ENCODE measurements at places on chromosomes 3 and 15. TPM values are rescaled to one million over a fixed set of nuclear protein-coding genes. Genes with fewer than 3 reads are reported as not detected.

GRCh38 chr3:170809975-170810357 lies 60.0 kb downstream of the RPL22L1 start:
- DNase-seq, result no peak

GRCh38 chr3:72559385-72559784 lies 288.9 kb downstream of the SHQ1 start:
- no peak for DNase-seq

DNA sequence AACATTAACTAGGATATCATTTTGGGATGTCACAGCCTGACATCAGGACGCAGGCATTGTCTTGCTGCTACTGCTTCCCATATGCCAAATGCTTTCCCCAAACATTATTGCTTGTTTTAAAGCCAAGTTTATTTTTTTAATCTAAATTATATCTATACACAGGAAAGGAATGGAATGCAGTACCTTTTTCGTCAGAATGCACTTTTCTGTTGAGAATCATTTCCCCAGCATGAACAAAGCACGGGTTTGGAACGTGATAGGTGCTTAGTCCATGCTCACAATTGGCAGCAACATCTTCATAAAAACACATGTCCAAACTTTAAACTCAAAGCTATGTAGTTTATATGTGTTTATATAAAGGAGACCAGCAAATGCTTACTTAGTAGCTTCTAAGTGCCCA lies 26.1 kb downstream of the PXK start:
- no peak for DNase-seq

- no peak for DNase-seq
Observed at GRCh38 chr3:12782172-12782815, 14.2 kb upstream of the CAND2 start.

DNA sequence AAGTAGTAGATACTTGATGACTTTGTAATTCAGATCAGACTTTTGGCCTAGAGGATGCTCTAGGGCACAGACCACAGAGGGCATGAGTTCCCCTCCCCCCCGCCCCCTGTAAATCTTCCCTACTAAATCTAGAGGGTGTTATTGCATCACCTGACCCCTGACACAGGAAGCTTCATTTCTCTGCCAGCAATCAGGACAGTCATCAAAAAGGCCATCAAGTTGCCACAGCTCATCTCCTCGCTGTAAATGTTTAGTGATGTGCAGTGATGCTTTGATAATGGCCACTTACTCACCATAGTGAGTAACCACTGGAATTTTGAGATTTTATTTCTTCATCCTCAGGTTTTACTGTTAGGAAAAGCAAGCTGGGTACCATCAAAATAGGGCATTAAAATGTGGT lies 289.2 kb upstream of the CHRM5 start:
- DNase-seq, result peak; percentile 35

DNA sequence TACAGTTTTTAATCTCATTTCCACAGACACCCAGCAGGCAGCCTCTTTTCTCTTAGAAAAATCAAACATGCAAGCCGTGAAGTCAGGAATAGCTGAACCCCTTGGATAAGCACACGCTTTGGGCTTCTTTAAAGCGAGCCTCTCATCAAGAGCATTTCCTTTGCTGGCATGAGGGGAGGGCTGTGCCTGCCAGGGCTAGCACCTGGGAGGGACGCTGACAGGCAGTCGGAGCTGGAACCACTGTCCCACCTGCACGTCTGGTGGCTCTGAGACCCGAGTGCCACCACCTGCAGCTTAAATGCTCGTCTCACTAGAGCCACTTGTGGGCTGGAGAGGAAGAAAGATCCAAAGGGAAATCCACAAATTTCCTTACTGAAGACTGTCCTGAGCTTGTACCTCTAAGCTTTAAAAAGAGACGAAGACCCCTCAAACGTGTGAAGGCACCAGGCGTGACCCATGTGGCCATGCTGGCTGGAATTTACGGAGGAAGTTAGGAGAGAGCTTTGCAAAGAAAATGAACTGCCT lies 9.4 kb downstream of the MAP6D1 start:
- no peak for DNase-seq

GRCh38 chr15:89806559-89807550 lies 7.8 kb downstream of the ANPEP start:
- DNase-seq, result no peak

DNA sequence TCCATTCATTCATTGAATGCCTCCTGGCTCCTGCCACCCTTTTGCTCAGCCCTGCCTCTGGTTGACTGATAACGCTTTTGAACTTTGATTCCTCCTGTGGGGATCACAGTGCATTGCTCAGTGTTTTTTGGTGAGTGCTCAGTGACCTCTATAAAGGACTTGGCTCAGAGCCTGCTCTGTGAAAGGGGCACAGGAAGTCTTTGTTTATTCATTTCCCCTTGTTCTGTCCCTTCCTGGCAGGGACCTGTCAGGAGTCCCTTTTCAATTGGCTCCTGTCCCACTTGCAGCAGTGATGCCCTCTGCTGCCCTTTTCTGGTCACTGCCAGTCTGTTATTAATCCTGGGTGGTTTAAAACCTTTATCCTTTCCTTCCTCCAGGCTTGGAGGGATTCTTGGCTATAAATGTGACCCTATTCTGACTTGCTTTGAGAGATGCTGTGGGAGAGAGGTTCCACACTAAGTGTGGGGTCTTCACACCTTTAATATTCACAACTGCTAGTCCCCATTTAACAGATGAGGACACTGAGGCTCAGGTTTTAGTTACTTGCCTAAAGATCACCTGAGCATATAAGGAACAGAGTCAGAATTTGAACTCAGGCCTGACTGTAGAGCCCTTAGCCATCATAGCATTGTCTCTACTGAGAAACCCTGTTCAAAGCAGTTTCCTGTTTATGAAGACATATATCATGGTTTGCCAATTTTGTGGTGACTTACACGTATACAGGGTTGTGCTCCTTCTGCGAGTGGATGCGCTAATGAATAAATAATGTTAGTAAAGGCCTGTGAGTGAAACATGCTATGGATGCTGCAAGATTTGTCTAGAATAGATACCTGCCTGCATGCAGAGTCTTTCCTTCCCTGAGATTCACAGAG lies 23.2 kb upstream of the TATDN2 start:
- no peak for DNase-seq

- DNase-seq, result no peak
Observed at GRCh38 chr15:36682101-36682500, 102.7 kb downstream of the CDIN1 start.

GRCh38 chr15:95013381-95013780 lies 782.0 kb downstream of the MCTP2 start:
- no peak for DNase-seq

GRCh38 chr15:66165856-66166255 lies 87.7 kb downstream of the MEGF11 start:
- DNase-seq, result no peak

DNA sequence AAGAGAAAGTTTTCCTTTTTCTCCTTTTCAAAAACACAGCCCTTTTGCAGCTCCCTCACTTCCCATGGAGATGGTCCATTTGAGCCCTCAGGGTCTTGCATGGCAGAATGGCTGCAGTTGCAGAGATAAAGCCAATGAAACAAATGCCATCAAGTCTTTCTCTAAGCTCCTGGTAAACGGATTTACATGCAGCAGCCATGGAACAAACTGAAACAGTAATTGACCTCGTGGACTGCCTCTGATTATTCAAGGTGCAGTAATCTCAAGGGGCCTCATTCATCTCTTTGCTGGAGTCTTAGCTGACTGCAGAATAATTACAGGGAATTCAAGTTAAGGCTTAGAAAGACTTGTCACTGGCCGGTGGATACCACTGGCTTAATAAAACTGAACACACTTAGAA lies 125.1 kb downstream of the SQOR start:
- no peak for DNase-seq

DNA sequence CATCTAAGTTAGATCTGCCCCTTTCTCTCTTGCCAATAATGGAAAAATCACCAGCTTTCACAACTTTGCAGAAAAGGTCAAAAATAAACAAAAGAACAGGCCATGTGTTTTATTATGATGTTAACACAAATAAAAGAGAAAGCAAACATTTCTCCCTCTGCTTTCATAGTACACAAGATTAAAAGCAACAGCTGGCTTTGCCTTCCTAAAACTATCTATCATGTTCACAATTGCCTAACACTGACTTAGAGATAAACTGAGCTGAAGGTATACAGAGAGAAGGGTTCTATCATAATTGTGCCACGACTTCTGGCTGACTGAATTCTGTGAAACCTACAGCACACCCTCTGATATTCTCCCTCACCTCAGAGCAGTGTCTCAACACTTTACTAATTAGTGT lies 29.4 kb downstream of the AADAC start:
- no peak for DNase-seq

DNA sequence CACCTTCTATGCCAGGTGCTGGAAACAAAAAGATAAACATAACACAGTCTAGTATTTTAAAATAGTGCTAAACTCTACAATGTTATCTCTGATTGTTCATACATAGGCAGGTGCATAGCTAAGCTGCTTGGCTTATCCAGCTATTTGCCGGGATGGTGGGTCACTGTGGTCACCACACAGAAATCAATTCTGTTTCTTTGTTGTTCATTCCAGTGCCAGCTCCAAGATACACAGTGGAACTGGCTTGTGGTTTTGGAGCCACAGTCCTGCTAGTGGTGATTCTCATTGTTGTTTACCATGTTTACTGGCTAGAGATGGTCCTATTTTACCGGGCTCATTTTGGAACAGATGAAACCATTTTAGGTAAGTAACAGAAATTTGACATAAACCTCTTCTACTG lies 130.2 kb downstream of the IL1RAP start:
- DNase-seq, result no peak

DNA sequence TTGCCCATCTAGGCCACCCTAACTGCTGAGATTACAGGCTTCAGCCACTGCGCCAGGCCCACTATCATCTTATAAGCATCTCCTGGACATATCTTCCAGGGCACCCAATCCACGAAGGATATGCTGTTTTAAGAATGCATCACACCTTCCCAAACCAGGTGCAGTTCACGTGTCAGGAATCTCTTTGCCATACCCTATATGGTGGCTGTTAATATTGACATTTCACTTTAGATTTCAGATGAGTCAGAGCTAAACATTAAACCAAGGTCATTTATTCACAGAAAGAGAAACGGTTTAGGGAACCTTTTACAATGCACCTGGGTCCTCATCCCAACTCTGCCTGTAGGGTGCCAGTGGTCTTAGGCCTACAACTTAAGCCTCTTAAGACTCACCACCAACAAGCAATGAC lies 85.7 kb downstream of the TBL1XR1 start:
- no peak for DNase-seq

- DNase-seq, result no peak
Observed at GRCh38 chr3:71581457-71582035, 2.0 kb downstream of the FOXP1 start.

DNA sequence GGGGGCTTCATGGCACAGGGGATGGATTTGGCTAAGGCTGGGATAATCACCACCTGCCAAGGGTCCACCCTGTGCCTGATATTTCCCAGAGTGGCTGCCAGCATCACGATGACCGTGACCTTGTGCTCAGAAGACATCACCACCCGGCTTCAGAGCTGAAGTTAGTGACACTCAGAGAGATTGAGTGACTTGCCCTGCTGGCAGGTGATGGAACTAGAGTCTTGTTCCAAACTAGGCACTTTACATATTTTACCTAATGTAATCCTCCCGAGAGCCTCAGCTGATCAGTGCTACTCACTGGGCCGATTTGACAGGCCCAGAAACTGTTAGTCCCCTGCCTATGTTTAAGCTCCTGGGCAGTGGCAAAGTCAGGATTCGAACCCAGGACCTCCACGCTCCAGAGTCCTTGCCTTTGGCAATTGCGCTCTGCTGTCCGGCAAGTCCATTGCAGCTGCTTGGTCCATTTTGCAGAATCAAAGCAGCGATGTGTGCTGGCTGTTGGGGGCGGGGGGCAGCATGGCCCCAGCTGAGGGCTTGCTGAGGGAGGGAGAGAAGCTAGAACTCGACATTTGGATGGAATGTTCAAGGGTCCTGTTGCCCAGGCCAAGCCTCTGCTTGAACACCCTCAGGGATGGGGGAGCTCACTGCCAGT lies 74.8 kb upstream of the GATA2 start:
- DNase-seq, result no peak

DNA sequence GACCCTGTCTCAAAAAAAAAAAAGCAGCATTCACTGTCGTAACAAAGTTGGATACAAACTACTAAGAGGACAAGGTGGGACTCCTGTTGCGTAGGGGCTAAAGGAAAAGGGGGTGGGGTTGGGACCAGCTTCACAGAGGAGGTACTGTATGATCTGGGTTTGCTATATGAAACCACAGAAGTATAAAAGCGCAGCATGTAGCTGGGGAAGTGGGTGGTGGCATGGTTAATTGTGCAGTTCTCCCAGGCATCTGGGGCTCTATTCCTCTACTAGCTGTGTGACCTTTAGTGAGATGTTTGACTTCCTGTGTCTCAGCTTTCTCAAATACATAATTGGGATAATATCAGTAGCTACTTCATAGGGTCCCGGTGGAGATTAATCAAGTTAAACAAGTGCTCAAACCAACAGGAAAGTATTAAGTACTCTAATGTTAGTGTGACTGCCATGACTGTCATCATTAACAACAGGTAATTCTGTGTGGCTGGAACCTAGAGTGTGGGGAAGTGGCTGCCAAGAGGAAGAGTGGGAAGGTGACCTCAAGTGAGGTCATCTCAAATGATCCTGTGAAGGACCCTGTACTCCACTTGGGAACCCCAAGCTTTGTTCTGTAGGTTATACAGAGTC lies 11.5 kb downstream of the PARP16 start:
- no peak for DNase-seq

DNA sequence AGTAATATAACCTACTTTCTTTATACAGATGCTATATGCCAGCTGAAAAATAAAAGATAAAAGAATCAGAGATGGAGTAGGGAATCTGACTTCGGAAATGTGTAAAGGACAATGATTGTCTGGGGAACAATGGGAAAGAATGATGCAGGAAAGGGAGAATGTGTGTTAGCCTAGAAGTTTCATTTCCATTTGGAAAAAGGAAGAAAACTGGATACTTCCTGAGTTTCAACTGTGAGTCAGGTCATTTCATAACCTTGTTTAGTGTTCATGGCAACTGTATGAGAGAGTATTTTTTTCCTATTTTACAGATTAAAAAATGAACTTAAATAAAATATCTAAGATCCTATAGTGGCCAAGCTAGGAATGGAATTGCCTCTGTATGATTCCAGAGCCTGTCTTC lies 261.3 kb upstream of the NECTIN3 start:
- DNase-seq, result no peak

The ZBTB47 gene
- 14.9 TPM for polyA plus RNA-seq

The CCK gene
- 0.37 TPM for polyA plus RNA-seq

The PIGX gene
- 26.9 TPM for polyA plus RNA-seq

The BFSP2 gene
- polyA plus RNA-seq, result 0.32 TPM

The LTF gene
- polyA plus RNA-seq, result 3.4 TPM

The KIF7 gene
- polyA plus RNA-seq, result 9.3 TPM
